Stimulated activated CD8-positive, alpha-beta memory T cell treated with anti-CD3 and anti-CD28 coated beads, Interleukin-7, amount 100 ng/mL, for 1 hour (primary cell): ENCODE measurements at places on chromosomes 4 and X.

DNA sequence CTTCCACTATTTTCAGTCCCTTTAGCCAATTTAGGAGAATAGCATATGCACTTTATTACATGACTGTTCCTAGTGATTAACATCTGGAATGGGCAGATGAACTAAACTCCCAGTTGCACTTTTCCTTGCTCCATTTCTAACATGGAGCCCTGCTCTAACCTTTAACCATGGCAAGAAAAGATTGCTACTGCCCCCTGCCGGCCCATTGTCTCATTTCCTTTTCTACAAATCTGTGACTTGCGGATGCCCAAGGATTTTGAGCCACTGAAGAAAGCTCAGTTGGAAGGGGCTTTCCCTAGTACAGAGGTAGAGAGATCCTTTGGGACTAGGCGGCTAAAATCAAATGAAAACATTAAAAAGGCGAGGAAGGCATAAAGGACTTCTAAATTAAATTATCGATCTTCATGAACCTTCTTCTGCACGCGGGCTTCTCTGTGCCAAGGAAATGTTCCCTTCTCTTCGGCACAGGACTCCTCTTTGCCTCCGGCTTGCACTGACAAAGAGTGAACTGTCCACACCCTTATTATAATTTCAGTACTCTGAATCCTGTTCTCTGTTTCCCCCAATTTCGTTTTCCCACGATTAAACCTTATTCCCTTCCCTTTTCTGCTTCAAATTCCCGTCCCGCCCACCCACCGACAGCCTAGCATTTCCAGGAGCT is 577 bp upstream of the GLRA2 start:
- DNase-seq: peak; percentile 5

- DNase-seq: no peak
Measured at GRCh38 chr4:183299464-183299863, 20.6 kb downstream of the CLDN22 start.

DNA sequence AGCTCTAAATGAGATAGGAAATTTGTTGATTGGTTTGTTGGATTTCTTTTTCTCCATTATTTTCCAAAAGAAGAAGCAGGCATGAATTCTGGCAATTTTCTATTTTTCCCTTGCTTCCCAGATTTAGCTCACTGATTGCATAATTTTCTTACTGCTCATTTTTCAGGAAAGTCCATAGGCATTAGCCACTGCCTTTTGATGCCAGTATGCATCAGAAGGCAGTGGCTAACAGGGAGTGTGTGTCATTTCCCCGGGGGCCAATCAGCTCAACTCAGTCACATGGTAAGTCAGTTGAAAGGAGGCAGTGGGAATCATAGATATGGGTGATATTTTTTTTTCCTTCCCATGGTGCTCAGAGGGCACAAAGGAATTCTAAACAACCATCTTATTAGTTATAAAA is 156.7 kb downstream of the TRIML1 start:
- no peak for DNase-seq

DNA sequence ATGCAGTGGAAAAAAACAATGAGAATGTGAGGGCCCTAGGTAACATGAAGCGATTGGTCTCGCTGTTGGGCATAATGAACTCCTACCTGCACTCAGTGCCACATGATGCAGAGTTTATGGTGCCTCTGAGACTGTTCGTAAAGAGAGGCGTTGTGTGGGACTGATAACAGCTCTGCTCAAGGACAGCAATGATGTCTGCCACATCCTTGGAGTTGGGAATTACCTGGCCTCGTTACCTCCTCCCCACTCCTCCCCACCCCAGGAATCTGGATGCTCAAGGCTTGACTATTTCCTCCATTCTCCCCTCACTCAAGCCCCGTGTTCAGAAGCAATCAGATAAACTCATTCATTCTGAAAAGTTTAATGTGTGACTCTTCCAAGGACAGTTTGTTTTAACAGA is 148.0 kb upstream of the JADE1 start:
- DNase-seq: no peak

DNA sequence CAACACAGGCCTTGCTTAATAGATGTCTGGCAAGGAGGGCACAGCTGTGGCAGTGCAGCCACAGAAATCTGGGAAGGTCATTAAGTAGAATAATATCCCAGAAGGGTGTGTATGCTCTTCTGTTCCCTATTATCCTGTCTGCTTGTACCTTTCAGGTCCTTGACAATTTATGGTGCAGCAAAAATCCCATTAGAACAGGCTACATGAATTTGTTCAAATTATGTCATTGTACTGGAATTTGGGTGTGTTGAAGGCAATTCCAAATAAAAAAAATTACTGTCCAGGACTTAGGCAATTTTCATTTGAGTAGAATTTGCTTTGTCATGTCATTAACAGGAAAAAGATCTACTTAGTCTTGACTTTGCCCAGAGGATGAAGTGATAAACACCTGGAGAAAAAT is 192.1 kb downstream of the IDS start:
- no peak for DNase-seq

- no peak for DNase-seq
Measured at GRCh38 chr4:151792995-151793394, 32.2 kb upstream of the GATB start.

GRCh38 chr4:71009086-71009485 is 15.6 kb downstream of the DCK start:
- DNase-seq: no peak

- DNase-seq: no peak
Measured at GRCh38 chrX:31969714-31970113, 897.9 kb upstream of the FTHL17 start.

DNA sequence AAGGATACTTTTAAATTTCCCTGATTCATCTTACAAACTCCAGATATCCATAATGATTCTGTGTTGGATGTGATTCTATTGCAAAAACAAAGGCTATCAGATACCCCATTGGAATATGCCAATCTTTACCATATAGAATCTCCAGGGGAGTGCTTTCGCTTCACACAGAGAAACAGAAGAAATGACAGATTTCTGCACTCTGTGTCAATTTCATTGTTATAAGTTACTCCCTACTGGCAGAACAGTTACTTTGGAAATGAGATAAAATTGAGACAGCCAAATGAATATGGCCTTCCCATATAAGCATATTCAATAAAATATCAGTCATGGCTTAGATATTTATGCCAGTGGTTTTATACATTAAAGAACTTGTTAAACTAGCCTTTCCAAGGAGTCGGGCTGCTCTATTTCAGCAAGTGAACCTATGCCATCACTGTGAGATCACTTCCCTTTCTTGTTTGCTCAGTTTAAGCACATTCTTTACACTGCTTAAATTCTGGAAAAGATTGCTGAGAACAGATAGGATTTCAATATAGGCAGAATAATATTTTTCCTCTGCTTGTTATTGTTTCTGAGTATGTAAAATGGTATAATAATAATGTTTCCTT is 127.5 kb upstream of the ANXA10 start:
- DNase-seq: no peak

DNA sequence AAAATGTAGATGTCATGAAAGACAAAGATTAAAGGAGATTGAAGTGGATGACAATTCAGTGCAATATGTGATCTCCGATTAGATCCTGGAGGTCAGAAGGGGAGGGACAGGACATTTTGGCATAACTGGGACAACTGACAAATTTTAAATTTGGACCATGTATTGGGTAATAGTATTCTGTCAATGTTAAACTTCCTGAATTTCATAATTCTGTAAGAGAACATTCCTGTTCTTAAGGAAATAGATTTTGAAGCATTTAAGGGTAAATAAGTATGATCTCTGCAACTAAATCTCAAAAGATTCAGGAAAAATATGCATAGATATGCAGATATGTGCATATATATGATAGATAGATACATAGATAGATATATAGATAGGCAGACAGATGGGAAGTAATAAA is 11.0 kb downstream of the ODAPH start:
- DNase-seq: no peak

- DNase-seq: no peak
Measured at GRCh38 chr4:18067031-18067430, 45.5 kb upstream of the LCORL start.

DNA sequence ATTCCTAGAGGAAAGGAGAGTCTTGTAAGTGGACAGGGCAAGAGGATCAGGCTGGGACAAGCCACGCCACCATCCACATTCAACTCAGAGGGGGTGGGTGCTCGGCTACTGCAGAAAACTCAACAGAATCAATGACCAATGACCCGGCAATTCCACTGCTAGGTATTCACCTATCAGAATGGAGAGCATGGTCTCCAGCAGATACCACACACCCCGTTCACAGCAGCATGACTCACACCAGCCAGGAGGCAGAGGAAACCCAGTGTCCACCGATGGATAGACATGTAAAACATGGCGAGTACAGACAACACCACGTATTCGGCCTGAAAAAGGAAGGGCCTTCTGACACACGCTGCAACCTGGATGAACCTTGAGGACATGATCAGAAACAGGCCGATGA is 175.9 kb downstream of the AFAP1 start:
- no peak for DNase-seq

DNA sequence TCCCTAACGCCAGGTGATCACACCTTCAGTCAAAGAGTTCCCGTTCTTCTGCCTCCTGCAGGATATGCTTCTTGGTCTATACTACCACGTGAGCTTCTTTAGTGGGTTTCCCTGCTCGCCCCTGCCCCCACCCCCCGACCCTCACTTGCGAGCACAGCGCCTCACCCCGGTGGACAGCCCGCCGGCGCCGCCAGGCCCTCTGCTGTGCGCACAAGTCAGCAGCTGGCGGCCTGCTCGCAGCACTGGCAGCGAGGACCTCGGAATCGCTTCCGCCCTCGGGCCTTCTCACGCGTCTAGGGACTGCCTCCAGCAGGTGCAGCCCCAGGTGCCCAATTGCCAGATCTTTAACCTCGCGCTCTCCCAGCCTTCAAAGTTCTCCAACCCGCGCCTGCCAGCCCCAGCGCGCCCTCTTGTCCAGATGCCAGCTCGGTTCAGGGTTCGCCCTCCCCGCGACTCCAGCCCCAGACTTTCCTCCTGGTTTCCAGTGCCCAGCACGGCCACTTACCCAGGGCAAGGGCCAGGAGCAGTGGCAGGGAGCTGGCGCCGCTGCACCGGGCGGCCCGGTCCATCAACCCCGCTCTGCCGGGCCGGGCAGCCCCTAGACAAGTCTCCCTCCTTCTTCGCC is 454 bp downstream of the BTC start:
- no peak for DNase-seq

DNA sequence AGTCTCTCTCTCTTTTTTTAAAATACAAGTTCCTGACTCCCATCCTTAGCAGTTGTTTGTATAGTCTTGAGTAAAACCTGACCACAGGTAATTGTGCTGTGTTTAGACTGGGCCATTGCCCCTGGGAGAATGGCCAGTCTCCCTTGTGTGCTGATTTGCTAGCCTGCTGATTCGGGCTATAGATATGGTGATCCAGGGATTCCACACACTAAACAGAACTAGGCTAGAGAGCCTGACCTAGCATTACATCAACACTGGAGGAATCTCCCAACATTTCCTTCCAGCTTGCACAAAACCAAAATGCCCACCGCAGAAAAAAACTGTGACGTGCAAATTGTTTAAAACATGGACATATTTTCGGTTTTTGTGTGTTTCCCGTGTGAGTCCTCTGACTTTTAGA is 5.1 kb downstream of the UPRT start:
- no peak for DNase-seq

- DNase-seq: no peak
Measured at GRCh38 chrX:115583496-115584004, 22.6 kb downstream of the PLS3 start.

DNA sequence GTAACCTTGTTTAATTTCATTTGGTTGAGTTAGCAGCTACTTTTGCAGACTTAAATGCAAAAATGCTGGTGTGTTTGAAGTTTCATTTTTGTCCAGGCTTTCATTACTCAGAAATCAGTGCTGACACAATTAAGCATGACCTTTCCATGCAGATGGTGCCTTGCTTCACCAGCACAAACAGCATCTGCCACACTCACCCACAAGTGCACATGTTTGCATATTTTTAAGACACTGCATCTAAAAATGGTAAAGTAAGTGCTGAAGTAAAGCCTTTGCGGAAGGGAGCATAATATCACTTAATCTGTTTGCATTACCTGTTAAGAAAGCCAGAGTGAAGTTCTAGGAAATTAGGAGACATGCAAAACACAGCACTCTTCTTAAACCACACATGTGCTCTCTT is 7.3 kb upstream of the DAPP1 start:
- no peak for DNase-seq

DNA sequence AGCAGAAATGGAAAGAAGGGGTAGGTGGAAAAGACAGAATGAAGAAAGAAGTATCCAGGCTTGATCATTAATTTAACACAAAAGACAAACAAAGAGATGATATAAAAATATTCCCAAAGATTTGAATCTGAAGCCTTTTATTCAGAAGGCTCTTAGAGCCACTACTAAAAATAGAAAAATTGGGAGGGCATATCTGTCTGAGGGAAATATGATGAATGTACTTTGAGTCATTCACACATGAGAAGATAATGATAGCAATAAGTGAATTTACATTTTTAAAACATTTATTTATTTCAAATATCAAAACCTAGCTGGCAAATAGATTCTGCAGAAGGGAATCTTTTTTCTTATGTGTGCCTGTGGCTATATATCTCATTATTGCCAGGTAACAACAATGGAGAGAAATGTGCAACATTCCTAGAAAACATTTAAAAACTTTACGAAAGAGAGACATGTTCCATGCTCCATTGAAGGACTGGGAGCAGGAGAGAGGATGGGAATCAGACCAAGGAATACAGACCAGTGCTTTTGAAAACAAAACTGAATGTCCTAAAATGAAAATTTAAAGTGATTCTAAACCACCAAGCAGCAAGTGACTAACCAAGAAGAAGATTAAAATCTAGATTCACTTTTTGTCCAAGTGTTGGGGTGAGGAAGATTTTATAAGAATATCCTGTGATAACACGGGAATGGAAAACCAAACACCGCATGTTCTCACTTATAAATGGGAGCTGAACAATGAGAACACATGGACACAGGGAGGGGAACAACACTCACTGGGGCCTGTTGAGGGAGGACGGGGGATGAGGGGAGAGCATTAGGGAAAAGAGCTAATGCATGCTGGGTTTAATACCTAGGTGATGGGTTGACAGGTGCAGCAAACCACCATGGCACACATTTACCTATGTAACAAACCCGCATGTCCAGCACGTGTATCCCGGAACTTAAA is 41.2 kb downstream of the ANXA5 start:
- no peak for DNase-seq

DNA sequence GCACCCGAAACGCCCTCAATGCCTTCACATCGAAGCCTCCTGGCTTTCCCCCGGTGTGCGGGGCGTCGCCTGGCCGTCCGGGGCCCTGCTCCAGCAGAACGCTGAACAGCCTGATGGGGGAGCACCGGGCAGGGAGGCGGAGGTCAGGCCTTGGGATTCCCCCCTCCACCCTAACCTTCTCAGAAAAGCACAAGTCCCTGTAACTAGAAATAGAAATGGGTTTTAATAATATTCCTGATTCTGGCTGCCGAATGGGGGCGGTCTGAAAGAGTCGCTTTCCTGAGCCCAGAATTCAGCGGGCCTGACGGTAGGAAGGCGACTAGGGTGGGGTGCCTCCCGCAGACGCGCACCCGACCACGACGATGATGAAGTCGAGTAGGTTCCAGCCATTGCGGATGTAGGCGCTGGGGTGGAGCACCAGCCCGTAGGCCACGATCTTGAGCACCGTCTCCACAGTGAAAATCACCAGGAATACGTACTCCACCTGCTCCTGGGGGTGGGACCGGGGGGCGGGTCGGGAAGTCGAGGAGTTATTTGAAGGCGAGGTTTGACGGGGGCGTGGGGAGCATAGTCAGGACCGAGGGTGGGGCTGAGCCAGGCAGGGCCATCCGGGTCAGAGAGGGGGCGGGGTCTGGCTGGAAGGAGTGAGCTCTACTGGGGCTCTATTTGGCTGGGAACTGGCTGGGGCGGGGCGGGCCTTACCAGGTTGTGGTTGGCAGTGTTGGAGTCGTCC is 2.5 kb downstream of the CACNA1F start:
- peak; percentile 5 for DNase-seq

- no peak for DNase-seq
Measured at GRCh38 chrX:68084765-68085164, 348.5 kb downstream of the OPHN1 start.

- DNase-seq: no peak
Measured at GRCh38 chrX:78104447-78105176, 564 bp downstream of the PGK1 start.
